ENCODE measurements at places on chromosomes 12 and 14.

DNA sequence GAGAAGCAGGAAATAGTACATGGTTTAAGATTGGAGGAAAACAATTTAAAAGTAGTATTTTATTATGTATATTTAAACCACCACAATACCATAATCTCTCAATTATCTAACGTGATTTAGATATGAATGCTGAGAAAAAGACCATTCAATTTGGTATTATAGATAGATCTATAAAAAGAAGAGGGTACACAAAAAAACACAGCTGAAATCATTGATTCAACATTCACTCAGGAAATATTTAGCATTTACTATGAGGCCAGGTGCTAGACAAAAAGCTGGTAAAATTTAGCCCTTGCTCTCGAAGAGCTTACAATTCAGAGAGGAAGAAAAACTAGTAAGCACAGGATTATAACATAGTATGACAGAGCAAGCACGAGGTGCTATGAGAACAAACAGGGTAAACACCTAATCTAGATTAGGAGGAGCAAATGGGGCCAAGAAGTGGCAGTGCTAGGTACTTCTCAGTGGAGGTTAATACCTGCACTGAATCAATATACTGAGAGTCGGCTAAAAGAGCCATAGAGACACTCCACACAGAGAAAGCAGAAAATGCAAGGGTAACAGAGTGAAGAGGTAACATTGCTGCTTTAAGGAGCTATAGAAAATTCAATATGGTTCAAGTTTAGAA lies 27.6 kb downstream of the TRIP11 start:
- no peak for DNase-seq

- no peak for DNase-seq
These were observed 261.2 kb downstream of the ADAMTS20 start for GRCh38 chr12:43290836-43291235.

GRCh38 chr12:112182499-112182898 lies 57.1 kb downstream of the TRAFD1 start:
- DNase-seq = no peak

- no peak for DNase-seq
These were observed 4.2 kb downstream of the RFX4 start for GRCh38 chr12:106586803-106587684.

DNA sequence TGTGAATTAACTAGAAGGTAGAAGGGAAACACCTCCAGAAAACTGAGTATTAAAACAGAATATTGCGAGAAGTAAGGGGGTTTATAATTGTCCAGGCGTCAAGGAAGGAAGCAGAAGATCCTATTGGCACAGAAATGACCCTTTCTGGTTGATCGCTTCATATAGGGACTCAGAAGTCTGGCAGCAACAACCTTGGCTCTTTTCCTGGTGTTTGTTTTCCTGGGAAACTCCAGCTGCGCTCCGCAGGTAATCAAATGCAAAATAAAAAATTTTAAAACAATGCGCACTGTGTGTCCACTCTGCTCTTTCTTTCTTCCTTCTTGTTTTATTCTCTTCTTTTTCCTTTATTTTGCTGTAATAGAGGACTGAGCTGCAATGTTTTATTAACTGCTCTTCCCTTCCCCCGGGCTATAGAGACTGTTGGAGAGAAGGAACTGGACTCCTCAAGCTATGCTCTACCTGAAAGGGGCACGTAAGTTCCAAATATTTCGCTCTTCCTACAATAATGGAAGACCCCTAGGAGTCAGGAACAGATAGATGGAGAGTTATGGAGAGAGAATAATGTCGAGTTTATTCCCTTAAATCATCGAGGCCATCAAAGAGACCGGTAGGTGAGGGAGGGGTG lies 737 bp downstream of the SPX start:
- DNase-seq = no peak

GRCh38 chr14:74634964-74635363 lies 22.9 kb upstream of the LTBP2 start:
- DNase-seq = no peak

DNA sequence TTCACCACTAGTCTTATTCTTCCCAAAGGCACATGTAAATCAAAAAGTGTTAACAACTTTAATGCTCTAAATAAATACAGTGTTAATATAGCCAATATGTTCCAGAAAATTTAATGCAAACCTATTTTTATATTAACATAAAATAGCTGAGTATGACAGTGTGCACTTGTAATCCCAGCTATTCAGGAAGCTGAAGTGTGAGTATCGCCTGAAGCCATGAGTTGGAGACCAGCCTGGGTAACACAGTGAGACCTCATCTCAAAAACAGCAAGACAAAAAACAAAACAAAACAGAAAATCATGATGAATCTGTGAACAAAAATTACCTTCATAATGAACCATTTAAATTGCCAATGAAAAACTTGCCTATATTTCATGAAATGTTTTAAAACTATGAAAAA lies 798.9 kb downstream of the SLC6A15 start:
- no peak for DNase-seq

DNA sequence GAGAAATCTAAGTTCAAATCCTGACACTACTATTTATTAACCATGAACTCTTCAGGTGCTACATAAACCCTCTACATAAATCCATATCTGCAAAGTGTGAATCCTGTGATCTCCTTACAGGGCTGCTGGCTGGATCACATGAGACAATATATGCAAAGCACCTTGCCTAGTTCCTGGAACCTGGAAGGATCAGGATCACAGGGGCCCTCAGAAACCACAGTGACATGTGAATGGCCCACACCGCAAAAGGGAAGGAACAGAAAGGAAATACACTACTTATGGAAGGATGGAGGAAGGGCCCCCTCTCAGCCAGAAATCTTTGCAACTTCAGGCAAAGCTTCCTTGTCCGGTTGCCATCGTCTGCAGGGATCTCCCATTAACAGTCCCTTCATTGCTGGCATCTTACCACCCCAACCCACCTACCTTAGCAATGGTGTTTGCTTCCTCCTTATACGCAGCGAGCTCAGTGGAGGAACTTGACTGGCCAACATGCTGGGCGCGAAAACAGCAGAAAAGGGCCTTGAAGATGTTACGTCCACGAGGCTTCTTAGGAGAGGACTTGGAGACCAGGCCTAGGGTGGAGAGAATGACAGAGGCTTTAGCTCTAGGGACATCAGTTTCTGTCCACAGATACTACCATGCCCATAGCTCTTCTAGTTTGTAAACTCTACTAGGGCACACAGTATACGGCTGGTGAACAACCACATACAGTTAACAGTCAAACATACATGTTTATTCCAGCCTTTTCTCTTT lies 10.7 kb upstream of the AVIL start:
- no peak for DNase-seq

GRCh38 chr12:58584880-58585279 lies 335.4 kb downstream of the LRIG3 start:
- DNase-seq = no peak

- no peak for DNase-seq
These were observed 40.9 kb upstream of the A2ML1 start for GRCh38 chr12:8781381-8782127.

DNA sequence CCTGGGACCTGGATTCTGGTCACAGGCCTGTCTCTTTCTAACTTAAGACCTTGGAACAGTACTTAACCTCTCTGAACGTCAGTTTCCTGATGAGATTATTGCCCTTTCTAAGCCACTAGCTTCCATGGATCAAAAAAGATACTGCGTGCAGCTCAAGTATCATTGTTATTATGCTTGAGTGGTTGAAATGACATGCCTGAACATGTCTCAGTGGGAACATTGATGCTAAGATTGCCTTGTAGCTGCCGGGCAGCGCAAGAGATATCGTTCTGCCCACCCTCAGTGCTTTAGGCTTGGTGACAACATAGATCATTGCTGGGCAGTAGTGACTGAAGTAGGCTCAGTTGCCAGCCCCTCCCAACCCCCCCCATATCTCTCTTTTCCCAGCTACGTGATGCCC lies 131.9 kb downstream of the SMOC1 start:
- no peak for DNase-seq

DNA sequence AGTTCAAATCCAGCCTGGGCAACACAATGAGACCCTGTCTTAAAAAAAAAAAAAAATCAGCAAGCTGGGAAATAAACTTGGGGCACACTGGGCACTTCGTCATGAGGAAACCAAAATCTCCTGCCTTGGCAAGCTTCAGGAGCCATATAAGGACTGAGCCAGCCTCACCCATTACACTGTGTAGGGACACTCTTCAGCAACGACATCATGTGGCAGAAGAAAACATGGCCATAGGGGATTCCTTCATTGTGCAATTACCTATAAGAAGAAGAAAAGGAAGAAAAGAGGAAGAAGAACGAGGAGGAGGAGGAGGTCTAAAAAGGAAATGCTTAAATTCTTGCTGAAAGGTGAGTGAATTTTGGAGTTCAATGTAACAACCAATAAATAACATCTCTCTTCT lies 26.1 kb upstream of the IFNG start:
- DNase-seq = no peak

DNA sequence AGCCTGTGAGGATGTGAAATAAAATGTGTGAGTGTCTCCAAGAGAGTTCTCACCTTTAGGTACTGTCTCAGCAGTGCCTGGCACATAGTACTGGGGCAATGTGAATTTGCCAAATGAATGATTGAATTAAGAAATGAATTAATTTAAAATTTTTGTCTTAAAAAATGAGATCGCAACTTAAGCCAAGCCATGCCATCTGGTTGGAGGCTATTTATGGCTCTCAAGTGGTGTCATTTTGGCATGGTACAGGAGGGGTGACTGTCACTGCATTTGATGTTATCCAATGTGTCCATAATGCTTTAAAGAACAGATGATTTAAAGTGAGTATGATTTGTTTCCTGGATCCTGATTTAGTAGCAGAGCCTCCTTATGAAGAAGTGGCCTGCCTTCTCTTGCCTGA lies 80.3 kb downstream of the SRGAP1 start:
- no peak for DNase-seq

GRCh38 chr14:92368001-92368400 lies 45.0 kb downstream of the SLC24A4 start:
- no peak for DNase-seq

GRCh38 chr12:15276088-15276698 lies 46.1 kb upstream of the PTPRO start:
- no peak for DNase-seq

GRCh38 chr12:122544537-122544936 lies 17.5 kb downstream of the KNTC1 start:
- no peak for DNase-seq

DNA sequence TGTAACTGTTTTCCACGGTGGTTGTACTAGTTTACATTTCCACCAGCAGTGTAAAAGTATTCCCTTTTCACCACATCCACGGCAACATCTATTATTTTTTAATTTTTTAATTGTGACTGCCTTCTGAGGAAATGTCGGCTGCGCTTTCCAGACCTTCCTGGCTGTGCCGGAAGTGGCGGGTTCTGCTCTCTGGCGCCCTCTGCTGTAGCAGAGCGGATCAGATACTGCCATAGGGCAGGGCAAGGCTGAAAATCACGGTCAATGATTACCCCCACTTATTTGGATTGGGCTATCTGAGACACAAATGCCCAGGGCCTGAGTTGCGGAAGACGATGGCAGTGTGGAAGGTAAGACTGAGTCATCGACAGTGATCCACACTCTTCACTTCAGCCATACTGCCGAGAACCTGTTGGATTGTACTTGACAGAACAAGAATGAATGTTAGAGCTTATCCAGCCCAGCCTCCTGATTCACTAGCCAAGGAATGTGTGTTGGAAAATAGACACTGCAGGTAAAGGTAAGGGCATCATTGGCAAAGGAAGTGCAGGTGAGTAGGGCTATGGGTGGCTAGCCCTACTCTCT lies 124.2 kb downstream of the NTF3 start:
- DNase-seq = no peak

DNA sequence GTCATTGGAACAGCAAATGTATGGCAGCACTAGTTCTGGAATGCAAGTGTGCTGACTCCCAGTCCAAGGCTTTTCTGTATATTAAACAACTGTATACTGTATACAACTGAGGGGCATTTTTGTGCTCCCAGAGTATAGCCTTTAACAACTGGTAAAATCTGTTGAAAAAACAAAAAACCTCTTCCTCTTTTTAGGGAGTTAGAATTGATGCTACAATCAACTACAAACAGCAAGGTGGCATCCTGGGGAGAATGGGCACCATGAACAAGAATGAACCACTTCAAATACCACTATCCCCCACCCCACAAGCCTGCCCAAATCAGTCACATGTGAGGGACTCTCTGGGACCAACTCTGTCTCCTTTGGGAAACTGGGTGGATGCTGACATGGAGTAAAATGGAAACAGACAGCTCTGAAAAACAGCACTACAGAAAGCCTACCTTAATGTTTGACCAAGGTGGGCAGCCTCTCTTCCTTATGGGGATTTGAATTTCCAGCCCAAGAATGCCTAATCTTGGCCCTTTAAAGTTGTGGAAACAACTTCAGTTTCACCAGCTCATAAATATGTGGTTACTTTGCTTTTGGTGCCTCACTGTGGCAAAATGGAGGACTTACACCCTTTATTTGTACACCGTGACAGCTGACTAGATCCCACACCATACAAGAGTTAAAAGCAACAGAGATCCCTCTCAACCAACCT lies 7.5 kb downstream of the VTI1B start:
- no peak for DNase-seq

DNA sequence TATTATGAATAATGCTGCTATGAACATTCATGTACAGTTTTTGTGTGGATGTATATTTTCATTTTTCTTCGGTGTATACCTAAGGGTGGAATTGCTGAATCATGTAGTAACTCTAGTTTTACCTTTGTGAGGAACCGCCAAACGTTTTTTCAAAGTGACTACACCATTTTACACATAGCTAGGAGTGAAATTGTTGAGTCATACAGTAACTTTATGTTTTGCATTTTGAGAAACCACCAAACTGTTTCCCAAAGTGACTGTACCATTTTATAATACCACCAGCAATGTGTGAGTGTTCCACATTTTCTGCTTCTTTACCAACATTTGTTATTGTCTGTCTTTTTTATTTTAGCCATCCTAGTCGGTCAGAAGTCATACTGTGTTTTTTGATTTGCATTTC lies 3.1 kb upstream of the TPH2 start:
- no peak for DNase-seq

GRCh38 chr12:42332301-42333285 lies 6.6 kb downstream of the PPHLN1 start:
- no peak for DNase-seq

DNA sequence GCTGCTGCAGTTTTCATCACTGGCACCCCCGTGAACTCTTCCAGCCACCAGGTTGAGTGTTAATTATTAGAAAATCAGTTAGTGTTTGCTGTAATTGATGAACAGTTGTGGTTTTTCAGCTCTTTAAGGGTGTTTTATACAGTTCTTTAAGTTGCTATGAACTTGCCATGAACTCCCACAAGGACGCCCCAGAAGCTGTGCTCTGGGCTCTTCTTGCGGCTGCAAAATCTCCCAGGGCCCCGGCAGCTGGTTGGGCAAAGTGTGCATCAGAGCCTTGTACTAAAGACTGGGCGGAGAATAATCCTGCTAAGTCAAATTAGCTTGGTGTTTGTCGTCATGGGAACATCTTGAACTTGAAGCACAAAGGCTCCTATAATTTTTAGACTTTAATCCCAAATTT lies 82.2 kb downstream of the EML1 start:
- DNase-seq = no peak

GRCh38 chr12:53097564-53098353 lies at the start of gene IGFBP6:
Gene IGFBP6, plus strand, starts transcription at chr12:53097667. Its CDS starts 51 bp downstream, at chr12:53097718.
- DNase-seq = peak; percentile 47

GRCh38 chr12:8648576-8649205 lies 13.9 kb downstream of the MFAP5 start:
- peak; percentile 40 for DNase-seq
